DMS 273 treated with DMSO at 0.1 percent for 48 hours (cell line): ENCODE measurements at places on chromosomes 2 and 18.

DNA sequence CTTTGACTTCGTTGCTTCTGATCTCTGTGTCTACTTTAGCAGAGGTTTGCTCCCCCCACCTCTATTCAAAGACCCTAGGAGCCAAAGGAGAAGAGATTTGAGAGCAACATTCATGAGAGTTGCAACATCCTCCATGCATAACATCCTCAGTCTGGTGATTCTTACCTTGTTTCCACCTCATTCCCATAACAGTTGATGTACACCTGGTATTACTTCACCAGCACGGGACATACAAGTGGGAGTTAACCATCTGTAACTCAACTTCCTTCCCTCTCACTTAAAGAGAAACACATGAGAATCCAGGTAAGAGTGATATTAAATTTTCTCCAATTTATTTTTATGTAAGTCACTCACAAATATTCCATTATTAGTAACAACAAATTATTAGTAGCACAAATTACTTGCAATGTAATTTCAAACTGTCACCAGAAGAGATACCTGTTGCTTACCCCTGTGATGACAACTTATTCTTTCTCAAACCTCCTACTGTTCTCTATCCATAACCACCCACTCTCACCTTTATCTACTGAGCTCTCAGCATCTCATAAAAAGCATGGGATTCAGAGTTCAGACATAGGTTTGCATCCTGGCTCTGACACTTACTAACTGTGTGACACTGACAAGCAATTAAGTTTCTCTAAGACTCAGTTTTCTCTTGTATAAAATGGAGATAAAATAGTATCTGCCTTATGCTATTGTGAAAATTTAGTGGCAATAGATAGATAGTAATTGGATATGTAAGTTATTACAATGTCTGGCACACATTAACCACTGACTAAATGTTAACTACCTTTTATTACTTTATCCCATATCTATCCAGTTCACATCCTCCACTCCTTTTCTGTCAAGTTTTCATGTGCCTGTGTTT, 184.6 kb upstream of the SRD5A2 start:
- DNase-seq = no peak

GRCh38 chr18:23487738-23488570, 15.4 kb upstream of the RMC1 start:
- DNase-seq = peak; percentile 38

DNA sequence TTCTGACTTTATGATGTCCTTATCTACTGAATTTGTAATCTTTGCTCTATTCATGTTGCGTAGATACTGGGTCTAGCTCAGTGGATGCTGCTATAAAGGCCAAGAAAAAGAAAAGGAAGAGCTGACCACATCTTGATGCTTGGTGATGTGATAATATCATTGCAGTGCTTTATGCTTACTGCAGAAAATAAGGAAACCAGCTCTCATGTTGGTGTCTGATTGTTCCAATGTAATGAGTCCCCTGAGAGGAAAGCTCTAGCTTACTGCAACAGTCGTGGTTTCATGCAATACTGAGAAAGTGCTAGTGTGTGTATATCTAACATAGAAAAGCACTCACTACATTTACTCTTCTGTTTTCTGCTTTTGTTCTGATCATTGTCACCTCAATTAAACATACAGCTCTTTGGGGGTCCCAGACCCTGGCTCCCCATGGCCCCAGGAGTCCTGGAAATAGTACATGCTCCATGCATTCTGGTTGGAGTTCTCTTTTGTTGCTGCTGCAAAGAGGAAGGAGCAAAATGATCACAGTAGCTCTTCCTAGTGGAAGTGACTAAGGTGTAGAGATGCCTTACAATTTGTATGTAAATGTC, 338.8 kb downstream of the CYRIA start:
- no peak for DNase-seq

GRCh38 chr2:40147360-40147759, 304.5 kb downstream of the SLC8A1 start:
- DNase-seq = no peak

DNA sequence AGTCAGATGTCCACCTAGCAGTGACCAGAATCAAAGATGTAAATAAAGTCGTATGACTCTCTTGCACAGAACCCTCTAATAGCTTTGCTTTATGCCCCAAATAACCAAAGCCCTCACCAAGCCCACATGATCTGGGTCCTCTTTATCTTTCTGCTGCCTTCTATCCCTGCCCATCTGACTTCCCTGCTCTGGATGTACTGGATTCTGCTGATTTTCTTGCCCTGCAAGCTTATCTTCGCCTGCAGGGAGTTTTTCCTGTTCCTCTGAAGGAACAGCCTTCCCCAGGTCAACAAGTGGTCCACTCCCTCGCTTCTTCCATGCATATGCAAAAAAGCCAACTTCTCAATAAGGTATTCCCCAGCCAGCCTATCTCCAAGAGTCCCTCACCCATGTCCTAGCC, 18.7 kb downstream of the IL36B start:
- no peak for DNase-seq

DNA sequence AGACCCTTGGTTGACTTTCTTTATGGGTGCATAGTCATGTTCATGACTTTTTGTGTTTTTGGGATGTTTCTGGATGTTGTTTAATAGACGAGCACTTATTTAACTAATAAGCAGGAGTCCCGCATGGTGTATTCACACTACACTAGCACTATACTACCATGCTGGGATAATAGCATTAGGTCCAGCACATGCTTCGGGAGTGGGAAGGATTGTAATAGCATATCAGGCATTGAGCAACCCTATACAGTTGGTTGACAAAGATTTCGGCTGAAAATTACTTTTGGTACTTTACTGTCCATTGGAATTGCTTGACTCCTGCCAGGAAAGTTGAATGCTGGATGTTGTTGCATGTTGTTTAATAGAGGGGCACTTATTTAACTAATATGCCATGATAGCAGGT, 2.8 kb downstream of the SH3RF3 start:
- no peak for DNase-seq

GRCh38 chr18:25164211-25164847, 187.6 kb downstream of the ZNF521 start:
- DNase-seq = no peak

GRCh38 chr18:11327391-11328009, 178.1 kb upstream of the PIEZO2 start:
- peak; percentile 49 for DNase-seq

- no peak for DNase-seq
These were observed 37.9 kb upstream of the TTR start for GRCh38 chr18:31553800-31554199.

GRCh38 chr2:223797811-223798721, 39.3 kb downstream of the AP1S3 start:
- no peak for DNase-seq

DNA sequence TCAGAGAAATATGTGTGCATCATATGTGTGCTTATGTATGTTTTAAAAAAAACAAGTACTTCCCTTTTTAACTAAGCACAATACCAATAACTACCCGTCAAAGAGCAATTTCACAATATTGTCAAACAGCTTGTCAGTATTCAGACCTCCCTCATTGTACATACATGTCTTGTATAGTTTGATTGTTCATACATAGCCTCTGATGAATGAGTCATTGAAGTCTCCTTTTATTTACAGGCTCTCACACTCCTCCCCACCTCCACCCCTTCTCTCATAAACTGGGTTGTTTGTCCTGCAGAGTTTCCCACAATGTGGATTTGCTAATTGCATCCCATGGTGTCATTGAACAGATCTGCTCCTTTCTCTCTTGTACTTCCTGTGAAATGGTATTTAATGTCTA, 132.8 kb upstream of the L3MBTL4 start:
- no peak for DNase-seq

DNA sequence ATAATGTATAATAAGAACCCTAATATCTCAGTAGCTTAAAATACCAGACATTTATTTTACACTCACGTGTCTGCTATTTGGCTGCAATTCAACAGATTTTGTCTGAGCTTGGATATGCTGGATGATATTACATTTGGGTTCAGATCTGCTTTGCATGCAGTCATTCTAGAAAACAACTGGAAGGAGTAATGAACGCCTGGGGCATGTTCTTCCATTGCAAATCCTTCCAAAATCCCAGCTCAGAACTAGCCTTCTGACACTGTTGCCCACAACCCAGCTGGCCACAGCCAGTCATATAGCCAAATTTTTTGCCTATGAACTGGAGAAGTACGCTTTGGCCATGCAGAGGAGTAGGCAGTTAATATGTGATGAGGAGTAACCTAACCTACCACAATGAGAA, 597.8 kb upstream of the VRK2 start:
- no peak for DNase-seq
